ENCODE measurements at places on chromosomes 2 and 18.

DNA sequence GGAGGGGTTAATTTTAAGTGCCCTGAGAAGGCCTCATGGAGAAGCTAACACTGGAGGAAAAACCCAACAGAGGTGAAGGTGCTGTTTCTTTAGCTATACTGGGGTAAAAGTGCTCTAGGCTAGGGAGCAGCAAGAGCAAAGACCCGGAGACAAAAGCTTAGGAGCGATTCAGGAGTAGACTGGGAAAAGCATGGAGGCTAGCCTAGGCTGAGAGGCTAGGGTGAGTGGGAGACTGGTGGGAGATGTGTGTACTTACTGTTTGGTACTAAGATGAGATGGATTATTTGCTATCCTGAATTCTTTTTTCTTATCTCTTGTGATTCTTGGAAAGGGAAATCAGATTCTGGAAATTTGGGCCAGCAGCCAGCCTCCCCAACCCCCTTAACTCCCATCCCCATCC is 2.0 kb downstream of the GIGYF2 start:
- no peak for DNase-seq

- no peak for DNase-seq
Observed at GRCh38 chr2:198638577-198638976, 819.2 kb downstream of the SATB2 start.

DNA sequence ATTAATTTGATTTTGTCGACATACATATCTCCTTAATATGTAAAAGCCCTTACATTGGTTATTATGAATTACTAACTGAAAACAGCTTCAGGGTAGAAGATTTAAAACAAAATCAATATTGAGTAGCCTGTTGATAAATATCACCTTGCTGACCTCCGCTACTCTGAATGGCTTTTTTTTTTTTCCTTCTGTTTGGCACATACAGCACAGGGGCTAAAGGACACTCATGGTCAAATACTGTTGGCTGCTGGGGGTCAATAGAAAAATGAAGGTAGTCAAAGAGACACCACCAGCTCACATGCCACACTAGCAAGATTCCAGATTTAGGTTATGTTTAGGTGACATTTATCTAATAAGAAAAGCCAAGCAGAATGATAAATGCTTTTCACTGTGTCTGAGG is 1642.4 kb upstream of the SLC39A10 start:
- no peak for DNase-seq

DNA sequence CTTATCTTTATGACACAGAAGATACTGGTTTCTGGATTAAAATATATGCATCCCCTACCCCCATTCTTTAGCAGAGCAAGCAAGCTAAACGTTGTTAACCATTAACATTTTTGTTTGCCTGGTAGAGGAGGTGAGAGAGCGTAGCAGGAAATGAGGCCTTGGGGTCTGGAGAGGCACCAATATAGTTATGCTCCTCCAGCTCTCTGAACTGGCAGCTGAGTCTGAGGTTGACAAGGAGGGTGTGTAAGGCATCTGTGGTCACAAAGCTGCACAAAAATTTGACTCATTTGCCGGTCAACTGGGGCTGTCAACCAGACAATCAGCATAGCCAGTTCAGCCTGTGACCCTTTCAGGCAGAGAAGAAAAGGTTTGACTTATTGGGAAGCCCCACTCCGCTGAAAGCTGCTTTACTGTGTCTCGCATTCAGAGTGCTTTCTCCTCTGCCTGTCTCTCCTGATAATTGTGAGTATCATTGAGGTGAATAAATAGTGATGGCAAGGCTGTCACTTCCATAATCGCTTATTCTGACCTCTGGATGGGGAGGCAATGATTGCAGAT is 647.5 kb upstream of the SETBP1 start:
- no peak for DNase-seq

- DNase-seq: no peak
Observed at GRCh38 chr2:56522605-56523089, 338.9 kb downstream of the CCDC85A start.

GRCh38 chr2:239245872-239246721 is 154.7 kb downstream of the HDAC4 start:
- DNase-seq: no peak

- no peak for DNase-seq
Observed at GRCh38 chr2:135162377-135162776, 110.3 kb downstream of the RAB3GAP1 start.

GRCh38 chr2:142876423-142876822 is 1.0 kb upstream of the KYNU start:
- DNase-seq: no peak

- no peak for DNase-seq
Observed at GRCh38 chr2:111973701-111974100, 75.3 kb downstream of the MERTK start.

GRCh38 chr18:13551841-13552733 is 174.3 kb downstream of the FAM210A start:
- DNase-seq: no peak

DNA sequence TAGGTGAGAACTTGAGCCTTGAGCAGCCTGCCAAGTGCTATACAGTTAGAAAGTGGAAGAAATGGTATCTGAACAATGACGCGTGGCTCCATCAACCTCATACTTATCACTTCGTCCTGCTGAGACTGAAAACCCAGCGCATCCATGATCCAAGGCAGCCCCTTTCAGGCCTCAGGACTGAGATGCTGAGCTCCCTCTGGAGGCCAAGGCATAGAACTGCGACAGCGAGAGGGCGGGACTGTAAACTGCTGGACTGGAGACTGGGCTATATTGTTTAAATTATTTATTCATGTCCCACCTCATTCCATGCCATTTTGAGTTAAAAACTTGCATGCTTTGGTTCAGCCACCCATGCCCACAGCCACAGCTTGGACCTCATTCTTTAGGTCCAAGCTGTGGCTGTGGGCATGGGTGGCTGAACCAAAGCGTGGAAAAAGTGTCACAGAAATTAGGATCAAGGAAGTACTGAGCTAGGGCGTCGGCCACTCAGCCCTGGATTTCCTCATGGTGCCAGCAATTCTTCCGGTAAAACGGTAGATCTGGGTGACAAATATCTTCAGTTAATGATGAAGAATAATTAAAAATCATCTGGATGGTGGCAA is 195.5 kb downstream of the L3MBTL4 start:
- no peak for DNase-seq

- no peak for DNase-seq
Observed at GRCh38 chr18:76691800-76692199, 130.6 kb upstream of the ZNF236 start.

- no peak for DNase-seq
Observed at GRCh38 chr2:55296393-55296792, 27.4 kb upstream of the MTIF2 start.

- DNase-seq: no peak
Observed at GRCh38 chr2:120052597-120052996, 39.7 kb downstream of the EPB41L5 start.

- no peak for DNase-seq
Observed at GRCh38 chr18:13243363-13243762, 24.8 kb downstream of the LDLRAD4 start.

DNA sequence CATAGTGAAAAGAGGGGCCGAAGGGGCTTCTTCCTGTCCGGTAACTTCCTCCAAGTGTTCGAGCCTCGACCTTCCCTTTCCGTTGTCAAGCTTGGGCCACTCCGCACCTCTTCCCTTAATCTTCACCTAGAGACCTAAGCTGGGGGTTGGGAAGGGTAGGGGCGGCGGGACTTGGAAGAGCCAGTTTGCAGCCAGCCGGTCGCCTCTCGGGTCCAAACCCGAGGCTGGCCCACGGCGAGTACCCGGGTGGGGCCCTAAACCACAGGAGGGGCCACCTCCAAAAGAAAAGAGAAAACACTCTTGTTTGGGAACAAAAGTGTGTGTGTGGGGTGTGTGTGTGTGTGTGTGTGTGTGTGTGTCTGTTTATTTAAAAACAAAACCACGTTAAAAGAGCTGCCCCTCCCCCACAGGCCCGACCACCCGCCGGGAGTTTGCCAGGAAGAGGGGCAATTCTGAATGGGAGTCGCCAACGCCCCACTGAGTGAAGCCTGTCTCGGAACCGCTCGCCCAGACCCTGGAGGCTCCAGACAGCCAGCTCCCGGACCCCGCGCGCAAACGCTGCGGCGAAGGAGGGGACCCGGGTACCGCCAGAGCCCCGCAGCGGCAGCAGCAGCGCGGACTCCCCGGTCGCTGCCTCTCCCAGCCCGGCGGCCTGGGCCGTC is 488 bp upstream of the RHOB start:
- no peak for DNase-seq

DNA sequence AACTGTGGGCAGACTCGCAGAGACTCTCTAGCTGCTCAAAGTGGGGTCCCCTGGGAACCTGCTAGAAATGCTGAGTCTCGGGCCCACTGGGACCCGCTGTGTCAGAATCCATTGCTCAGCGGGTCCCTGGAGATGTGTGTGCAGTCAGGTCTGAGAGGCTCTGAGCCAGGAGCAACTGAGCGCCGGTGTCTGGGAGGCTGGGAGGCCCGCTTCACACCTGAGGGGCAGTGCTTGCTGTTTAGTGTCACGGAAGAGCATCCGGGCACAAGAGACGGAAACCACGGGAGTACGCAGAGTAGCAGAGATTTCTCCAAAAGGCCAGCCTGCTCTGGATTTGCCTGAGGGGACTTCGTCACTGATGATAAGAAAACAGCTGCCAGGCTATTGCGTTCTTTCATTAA is 70.1 kb downstream of the EDAR start:
- DNase-seq: no peak

GRCh38 chr2:212919238-212919637 is 232.2 kb downstream of the IKZF2 start:
- no peak for DNase-seq

- DNase-seq: no peak
Observed at GRCh38 chr2:103159018-103159417, 397.2 kb downstream of the TMEM182 start.

DNA sequence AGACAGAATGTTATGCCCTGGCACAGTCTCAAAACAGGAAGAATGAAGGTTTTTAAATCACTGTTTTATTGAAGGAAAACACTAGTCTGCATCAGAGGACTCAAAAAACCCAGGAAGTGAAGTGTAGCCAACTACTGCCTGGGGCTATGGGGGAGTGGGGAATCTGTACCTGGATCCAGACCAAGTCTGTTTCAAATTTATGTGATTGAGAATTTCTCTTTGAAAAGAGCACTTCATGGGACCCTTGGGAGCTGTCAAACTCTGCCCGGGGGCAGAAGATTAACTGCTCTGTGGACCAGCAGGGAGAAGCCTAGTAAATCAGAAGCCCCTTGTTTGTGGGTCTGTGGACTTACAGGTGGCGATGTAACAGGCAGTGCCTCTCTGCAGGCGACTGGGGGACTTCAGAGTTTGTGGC is 45.3 kb upstream of the TANC1 start:
- no peak for DNase-seq

DNA sequence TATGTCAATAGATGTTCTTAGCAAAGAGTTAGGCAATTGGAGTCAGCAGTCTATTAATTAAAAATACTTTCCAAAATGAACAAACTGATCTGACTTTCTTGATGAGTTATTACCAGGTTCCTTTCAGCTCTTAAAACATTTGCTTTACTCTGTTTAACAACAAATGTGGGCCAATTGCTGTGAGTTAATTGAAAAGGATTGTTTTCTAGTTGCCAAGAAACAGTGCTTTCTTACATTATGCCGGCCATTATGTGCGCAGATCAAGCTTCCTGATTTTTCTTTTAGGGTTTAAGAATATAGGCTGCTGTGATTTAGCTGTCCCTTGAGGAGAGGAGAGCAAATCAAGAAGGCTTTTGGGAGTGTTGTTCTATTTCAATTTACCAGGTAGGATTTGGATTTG is 50.5 kb upstream of the ITPRID2 start:
- DNase-seq: no peak

DNA sequence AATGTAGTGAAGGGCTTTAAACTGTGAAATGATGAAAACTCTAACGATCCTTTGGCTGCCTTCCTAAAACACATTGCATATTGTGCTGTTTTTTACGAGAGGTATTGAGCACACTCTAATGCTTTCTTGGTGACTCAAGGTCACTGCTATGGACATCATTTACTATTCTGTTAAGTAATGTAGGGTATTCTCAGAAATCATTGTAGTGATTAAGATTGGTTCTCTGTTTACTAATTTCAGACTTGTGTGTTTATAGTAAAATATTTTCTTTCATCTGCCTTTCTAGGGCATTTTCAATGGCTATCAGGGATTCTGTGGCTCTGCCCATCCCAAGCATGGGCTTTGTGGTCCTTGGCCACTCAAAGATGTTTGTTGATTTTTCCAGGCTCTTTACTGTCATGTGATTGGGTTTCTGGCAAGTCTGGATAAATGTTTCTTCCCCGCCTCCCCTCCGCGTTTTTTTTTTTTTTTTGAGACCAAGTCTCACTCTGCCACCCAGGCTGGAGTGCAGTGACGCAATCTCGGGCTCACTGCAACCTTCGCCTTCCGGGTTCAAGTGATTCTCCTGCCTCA is 29.3 kb downstream of the UBE2F start:
- no peak for DNase-seq

GRCh38 chr2:237406371-237406895 is 7.5 kb downstream of the COL6A3 start:
- DNase-seq: no peak

GRCh38 chr2:162328424-162329157 is 10.1 kb upstream of the IFIH1 start:
- DNase-seq: no peak

DNA sequence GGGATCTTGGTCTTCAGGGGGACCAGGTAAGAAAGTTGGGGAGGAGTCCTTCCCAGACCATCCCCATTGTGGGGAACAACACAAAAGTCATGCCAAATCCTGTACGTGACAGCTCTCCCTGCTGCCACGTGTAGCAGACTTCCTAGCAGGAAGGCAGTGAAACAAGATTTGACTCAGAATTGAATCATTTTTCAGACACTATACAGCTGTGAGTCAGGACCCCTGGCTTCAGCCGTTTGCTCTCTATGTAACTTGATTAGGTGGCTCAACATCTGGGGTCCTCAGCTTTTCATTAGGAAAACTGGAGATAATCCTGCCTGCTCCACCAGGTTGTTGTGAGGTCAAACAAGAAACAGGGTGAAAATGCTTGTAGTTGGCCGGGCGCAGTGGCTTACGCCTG is 32.9 kb upstream of the PDCL3 start:
- DNase-seq: no peak

DNA sequence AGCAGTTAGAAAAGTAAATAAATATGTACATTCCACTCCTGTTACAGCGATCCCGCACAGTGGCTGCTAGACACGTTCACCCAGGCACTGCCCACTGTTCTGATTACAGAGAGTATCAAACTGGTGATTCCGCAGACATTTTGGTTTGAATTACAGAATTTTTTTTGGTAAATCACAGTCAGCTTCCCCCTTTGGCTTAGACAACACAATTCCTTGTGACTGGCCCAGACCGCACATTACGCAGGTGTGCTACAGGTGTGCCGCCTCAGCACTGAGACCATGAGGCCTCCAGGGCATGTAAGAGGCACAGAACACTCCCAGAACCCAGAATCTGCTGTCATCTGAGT is 112.3 kb downstream of the PXDN start:
- DNase-seq: no peak

- no peak for DNase-seq
Observed at GRCh38 chr18:76209597-76209996, 285.4 kb downstream of the ZNF516 start.
